ENCODE measurements at places on chromosomes 11 and 22.

DNA sequence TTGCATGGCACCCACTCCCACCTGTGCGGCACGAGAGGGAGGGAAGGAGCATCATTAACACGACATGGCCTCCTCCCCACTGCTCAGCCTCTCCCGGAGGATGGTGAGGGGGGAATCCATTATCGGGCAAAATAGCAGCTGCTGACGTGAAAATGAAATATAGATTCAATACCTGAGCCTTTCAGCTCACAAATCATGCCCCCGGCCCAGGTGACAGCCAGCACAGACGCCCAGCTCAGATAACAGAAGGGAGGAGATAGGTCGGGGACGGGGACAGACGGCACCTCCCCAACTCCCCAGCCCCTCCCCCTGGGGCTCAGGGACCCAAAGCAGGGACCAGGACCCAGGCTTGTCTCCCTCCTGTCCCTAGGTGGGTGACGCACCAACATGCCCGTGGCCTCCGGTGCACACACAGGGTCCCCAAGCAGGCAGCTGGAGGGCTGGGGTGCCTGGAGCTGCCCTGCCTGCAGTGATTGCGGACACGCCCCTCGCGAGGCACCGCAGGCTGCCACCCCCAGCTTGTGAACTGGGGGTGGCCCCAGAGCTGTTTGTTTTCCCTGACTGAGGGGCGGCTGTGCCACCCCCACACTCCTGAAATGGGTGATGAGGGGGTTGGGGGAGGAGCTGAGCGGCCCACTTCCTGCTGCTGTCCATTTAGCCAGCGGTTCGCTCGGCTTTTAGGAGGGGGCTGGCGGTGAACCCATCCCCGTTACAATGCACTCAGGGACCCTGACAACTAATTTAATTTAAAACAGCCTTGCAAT lies 31.7 kb downstream of the FLRT1 start:
- no peak for DNase-seq

DNA sequence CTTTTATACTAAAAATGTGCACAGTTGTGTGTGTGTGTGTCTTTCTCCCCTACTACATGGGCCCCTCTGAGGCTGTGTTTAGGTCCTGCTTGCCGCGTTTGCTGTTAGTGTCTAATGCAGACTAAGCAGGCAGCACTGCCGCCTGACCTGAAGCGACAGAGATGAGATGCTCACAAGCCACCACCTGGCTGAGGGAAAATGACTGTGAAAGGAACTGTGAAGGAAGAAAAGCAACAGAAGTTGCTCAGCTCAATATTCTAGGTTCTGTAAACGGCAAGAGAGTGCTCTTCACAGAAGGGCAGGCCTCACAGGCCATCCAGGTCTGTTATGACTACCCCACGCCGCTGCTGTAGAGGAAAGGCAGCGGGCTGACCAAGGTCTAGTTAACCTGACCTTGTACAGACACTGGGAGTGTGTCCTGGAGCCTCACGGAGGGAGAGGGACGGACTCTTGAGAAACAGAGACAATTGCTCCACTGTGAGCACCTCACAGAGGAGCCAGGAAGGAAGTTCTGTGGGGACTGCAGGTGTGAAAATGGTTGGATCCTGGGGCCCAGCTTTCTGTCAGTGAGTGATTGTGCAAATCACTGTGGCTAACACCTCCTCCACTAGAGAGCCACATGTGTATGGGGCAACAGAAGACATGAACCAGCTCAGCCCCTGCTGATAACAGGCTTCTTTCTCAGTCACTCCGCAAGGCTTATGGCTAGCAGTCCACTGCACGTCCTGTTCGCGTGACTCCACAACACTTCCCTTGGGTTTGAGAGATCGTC lies 31.3 kb upstream of the YPEL1 start:
- DNase-seq, result no peak

DNA sequence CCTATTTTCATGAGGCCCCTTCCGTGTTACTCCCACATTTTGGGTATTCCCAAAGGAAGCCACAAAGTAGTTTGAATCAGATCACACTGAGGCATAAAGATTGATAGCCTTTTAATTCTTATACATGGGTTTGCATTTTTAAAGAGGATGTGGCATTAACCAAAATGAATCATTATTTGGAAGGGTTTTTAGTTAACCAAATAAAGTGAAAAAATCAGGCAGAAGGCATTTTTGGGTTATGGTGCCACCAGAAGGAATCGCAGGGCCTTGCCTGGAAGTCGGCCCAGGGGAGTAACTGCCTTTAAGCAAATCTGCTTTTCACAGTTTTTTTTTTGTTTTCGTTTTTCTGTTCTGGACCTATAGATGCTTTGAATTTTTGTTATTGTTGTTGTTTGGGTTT lies 55.4 kb downstream of the HSD17B12 start:
- DNase-seq, result peak; percentile 36

DNA sequence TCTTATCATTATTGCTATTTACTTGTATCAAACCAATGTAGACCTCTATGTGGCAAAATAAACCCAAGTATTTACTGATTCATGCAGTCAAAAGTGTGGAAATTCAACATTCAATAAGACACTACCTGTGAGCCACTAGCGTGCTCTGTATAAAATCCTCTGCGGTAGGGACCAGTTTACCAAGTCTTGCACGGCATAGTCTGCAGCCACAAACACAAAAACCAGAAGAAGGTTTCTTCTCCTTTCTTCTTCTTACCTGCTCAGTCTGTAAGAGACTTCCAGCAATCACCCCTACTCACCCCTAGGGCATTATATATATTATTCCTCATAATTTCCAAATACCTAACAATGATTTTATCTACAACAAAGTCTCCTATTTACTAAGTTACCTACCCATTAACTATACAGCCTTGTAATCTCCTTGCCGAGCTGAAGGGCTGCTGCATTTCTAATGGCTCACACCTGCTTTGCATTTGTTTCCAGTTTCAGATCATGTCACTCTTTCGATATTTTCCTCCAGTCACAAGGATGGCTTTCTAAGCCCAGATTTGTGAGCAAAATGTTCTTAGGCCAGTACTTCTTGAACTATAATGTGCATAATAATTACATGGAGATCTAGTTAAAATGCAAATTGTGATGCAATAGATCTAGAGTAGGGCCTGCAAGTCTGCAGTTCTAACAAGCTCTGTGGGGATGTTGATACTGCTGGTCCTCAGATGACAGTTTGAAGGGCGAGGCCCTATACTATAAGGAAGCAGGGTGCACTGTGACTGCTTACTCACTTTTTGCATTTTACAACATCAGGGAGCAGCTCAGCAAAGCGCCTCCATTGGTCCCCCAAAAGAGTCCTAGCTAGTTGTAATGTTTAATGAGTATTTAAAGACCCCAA lies 191.9 kb upstream of the DDI1 start:
- no peak for DNase-seq

DNA sequence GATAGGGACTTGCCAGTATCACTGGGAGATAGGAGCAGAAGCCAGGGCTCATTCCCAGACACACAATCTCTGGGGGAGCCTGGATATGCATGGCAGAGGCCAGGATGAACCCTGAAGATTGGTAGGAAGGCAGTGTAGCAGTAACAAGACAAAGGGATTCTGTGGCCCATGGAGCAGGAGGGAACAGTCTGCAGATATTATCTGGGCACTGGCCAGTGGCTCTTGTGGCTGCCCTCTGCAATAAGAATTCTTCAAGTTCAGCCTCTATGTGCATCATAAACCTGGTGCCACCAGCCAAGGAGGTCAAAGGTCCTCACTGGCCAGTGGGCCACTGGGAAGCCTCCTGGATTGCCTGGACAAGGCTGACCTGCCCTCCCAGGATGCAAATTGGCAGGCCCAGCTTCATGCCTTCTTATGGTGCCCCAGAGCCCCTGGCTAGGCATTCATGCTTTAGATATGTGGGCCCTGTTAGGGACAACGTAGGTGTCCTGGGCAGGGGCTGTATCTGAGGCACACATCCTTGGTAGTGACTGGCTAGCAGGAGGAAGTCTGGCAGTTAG lies 29.2 kb downstream of the KCNQ1OT1 start:
- DNase-seq, result no peak

- DNase-seq, result peak; percentile 38
Measured at GRCh38 chr11:61120706-61121191, 18.5 kb downstream of the CD5 start.

GRCh38 chr11:20388096-20389055 lies 860 bp downstream of the PRMT3 start:
- peak; percentile 17 for DNase-seq

DNA sequence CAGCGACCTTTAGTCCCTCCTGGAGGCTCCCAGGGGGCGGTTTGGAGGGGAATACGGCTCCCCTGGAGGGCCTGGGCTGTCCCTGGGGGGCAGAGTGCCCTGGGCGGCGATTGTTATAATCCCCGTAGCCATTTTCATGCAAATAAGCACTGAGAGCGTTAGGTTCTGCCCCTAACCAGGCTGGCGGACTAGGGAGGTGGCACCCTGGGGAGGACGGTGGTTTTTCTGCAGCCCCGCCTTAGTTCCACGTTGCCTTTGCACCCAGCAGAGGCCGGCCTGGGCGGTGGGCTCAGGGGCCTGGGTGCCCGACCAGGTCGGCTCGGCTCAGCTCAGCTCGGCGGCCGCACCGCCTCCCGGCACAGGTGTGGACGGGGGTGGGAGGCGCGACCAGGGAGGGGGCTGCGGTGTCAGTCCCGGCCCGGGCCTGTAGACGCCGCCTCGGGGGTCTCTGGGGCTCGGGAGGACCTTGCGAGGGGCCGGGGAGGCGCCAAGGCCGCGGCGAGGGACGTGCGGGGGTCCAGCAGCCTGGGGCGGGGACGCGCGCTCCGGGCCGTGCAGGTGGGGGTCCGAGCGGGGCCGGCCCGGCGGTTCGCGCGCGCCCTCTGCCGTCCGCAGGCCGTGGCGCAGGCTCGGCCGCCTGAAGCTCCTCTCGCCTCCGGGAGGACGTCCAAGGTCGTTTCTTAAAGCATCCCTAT lies 2.3 kb upstream of the DUSP8 start:
- DNase-seq, result peak; percentile 33

DNA sequence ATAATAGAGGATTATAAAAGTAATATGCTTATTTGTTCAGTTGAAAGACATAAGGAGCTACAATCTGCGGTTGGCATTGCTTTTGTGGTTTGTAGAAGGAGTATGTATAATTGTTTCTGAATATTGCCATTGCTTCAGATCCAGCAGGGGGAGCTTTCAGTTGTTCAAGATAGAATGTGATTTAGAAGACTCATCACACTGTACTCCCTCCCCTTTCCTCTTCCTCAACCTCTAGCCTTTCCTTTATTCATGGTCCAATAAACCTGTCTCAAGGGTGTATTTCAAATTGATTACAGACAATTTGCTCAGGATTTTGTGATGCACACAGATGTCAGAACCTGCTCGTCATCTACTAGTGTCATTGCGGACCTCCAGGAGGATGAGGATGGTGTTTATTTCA lies 9.8 kb downstream of the PRMT3 start:
- peak; percentile 74 for DNase-seq

DNA sequence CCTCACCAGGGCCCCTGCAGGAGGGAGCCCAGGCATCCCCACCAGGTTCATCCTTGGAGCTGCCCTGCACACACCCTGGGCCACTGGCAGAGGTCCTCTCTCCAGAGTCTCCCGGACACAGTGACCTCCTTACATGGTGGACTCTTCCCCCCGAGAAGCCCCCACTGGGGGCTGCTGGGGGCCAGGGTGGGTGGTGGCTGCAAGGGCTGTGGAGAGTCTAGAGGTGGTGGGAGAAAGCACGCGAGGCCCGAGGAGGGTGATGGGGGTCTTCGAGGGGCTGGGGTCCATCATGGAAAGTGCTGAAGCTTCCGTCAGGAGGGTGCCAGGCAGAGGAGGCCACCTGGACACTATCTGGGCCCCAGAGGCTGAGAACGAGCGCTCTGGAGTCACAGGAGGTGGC lies 17.6 kb downstream of the PGA5 start:
- no peak for DNase-seq

- no peak for DNase-seq
Measured at GRCh38 chr22:17915188-17915587, 109.2 kb downstream of the MICAL3 start.

DNA sequence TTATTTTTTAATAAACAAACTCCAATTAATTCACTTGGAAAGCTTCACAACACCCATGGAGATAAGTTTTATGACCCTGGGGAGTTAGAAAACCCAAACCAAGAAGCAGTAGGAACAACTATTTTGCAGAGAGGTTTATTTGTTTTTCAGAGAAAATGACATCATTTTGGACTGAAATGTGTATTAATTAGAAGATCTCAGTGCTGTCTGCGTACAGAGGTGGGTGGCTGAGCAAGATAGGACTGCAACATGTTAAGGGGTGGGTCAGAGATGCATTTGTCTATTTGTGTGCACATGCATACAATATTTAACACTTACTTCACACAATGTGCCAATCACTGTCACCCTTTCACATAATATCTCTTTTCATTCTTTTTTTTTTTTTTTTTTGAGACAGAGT lies 1.1 kb downstream of the SCGB1A1 start:
- no peak for DNase-seq

DNA sequence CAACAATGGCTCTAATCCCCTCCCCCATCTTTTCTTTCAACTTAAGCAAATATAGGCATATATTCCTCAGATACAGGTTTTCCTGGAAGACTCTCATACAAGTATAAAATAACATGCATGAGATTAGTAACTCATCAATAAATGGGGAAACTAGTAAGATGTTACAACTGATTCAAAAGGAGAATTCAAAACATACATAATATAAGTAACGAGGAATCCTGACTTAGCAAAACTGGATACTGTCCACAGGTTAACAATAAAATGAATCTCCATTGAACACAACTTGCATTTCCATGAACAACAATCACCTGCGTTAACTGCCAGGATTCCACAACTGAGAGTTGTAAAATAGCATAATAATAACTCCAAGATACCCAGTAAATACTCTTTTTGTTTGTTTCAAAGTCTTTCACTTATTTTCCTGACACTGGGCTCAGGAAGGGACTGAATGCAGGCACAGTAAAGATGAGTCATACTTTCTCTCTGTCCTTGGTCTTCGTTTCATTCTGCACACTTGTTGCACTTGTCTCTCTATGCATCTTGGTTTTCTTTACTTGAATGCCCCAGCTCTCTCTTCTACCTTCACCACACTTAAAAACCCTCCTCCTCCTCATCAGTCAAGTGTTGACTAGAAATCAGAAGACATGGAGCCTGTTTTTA lies 8.1 kb downstream of the APIP start:
- DNase-seq, result no peak

GRCh38 chr11:58334708-58335107 lies 24.2 kb downstream of the OR5B17 start:
- peak; percentile 97 for DNase-seq

DNA sequence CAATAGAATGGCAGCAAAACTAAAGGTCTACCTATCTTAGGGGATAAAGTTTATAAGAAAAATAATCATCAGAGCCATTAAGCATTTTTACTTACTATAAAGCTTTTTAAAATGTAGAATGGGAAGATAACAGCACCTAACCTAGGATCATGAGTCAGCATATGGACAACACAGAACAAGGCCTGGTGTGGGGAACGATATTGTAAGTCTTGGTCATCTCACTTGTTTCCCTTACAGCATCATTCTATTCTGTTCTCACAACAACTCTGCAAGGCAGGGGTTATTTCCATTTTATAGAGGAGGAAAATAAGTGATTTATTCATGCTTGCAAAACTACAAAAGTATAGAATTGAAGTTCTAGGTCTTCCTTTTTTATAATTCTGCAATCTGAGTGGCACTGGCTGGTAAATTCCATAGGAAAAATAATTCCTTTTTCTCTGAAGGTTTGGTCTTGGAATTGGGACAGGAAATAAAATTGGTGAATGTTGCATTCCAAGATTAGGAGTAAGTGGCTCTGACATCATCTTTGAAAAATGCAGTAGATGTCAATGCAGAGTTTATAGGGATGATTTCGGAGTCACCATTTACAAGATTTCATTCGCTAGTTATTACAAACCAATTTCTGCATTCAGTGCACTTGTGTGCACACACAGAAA lies 423.0 kb downstream of the DYNC2H1 start:
- DNase-seq, result peak; percentile 87
